ENCODE measurements at places on chromosomes 4 and X. TPM values are rescaled to one million over a fixed set of nuclear protein-coding genes. Genes with fewer than 3 reads are reported as not detected.

SMR3B gene
- not detected for polyA plus RNA-seq

PAGE5 gene
- polyA plus RNA-seq, result not detected

GABRE gene
- not detected for polyA plus RNA-seq

ARMCX1 gene
- polyA plus RNA-seq, result 0.25 TPM

SAP30 gene
- 3.9 TPM for polyA plus RNA-seq

All from naive B cell (primary cell).